ENCODE measurements at places on chromosomes 2 and 18.

GRCh38 chr2:96763511-96764252 is 3.0 kb downstream of the CNNM4 start:
- peak; percentile 54 for DNase-seq

DNA sequence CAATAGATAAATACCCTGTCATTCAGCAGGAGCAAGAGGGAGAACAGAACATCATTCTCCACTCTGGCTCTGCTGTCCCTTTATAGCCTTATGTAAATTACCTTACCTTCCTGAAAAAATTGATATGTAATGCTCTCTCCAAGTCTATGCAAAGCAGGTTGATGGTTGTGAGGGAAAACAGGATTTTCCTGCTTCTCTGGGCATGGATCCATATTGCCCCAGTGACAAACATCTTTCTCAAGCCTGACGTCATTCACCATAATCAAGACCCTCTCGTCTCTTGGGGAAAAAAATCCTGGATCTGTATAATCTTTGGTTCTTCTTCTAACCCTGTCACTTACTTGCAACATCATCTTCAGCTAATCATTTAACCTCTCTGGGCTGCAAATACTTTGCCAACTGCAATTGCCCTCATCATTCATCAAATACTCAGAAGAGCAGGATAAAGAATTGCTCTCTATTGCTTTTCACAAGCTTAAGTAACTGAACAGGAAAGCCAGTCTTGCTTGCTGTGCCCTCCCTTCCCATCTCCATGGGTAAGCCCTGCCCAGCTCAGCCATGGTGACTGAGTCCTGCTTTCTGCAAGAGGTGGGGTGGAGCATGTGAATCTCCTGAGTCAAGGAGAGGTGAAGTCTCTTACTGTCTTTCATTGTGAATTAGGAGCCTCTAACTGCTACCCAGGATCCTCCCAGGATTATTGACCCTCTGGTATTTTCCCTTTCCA is 123.7 kb upstream of the KLF7 start:
- no peak for DNase-seq

DNA sequence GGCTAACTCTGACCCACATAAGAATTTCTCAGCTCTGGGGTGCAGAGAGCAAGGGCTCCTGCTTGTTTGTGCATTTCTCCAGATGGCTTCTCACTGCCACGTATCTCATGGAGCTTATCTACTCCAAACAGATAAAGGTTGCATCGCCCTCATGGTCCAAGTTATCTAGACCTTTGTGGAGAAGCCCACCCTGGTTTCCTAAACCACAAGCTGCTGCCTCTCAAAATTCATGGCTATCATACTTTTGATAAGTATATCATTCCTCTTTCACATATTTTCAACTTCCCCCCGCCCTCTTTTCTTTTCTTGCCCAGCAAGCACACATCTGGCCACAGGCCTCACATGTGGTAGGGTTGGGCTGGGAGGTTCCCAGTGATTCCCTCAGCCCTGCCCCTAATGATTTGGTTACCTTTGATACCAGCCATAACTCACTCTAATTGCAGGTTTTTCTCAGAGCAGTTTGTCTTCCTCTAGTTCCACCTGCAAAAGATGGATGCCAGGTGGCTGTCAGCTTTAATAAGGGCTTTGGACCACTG is 146.0 kb downstream of the RHBDD1 start:
- DNase-seq = no peak

- no peak for DNase-seq
Measured at GRCh38 chr2:169649278-169649677, 44.9 kb downstream of the CFAP210 start.

DNA sequence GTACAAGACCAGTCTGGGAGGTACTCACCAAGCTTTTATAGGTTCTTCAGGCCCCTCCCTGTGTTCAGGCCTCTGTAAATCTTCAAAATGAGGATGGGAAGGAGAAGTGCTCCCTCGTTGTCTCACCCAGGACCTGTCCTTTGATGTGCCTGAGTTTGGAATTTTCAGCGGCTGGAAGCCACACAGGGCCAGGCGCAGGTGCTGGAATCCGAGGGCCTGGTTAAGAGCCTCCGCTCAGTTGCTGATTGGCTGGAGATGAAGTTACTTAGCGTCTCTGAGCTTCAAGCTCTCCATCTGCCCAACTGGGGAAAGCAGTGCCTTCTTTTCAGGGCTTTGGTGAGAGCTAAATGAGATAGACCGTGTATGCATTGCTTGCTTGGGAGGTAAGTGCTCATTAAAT is 30.0 kb downstream of the HJURP start:
- DNase-seq = no peak

DNA sequence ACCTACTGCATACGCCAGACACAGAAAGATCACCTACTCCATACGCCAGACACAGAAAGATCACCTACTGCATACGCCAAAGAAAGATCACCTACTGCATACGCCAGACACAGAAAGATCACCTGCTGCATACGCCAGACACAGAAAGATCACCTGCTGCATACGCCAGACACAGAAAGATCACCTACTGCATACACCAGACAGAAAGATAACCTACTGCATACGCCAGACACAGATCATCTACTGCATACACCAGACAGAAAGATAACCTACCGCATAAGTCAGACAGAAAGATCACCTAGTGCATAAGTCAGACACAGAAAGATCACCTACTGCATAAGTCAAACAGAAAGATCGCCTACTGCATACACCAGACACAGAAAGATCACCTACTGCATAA is 25.8 kb downstream of the COA5 start:
- DNase-seq = no peak

DNA sequence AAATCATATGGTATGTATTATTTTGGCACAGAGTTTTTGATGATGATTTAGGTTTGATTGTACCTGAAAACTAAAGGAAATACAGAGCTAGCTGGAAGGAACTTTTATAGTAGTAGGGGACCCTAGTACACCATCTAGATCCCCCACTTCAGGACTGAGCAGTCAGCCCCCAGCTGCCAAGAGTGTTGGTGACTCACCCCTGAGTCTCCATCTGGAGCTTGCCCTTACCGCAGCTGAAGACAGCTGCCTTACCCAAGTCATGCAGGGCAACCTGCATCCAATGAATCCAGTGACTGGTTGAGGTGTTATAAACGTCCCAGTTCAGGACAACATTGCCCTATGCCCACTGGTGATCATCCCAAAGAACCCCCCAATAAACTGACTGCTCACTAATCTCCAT is 15.3 kb downstream of the PMS1 start:
- DNase-seq = no peak

DNA sequence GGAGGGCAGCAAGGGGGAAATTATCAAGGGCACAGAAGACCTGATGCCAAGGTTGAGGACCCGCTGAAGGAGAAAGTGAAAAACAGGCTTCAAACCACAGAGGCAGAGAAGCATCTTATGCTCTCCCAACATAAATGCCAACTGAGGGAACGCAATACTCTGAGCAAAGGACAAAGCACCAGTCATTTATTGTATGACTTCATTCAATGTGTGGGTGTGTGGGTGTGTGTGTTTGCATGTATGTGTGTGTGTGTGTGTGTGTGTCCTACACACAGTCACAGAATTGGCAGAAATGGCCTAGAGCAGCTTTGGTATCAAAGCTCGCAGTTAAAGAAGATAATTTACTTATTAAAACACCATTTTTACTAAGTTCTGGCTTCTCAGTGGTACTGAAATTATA is 51.4 kb downstream of the UXS1 start:
- DNase-seq = no peak

GRCh38 chr2:10141736-10142639 is 19.4 kb downstream of the RRM2 start:
- no peak for DNase-seq

GRCh38 chr2:10486601-10487079 is 38.5 kb upstream of the ODC1 start:
- DNase-seq = no peak

- no peak for DNase-seq
Measured at GRCh38 chr2:20567159-20567925, 83.6 kb downstream of the HS1BP3 start.

GRCh38 chr2:108923019-108923700 is 65.9 kb downstream of the EDAR start:
- DNase-seq = no peak

Data from CD4-positive, alpha-beta T cell (primary cell).